Muscle of arm (tissue), 14 donors: ENCODE measurements at places on chromosomes 2 and 18. TPM values are rescaled to one million over a fixed set of nuclear protein-coding genes. Genes with fewer than 3 reads are reported as not detected.
A peak's percentile ranks its signal among the peaks of the same experiment; 100 is the strongest.

- no peak for DNase-seq
These were observed 189.0 kb upstream of the HDAC4 start for GRCh38 chr2:239589833-239590232.

- no peak for DNase-seq
These were observed 37.4 kb downstream of the TTC32 start for GRCh38 chr2:19864381-19864780.

DNA sequence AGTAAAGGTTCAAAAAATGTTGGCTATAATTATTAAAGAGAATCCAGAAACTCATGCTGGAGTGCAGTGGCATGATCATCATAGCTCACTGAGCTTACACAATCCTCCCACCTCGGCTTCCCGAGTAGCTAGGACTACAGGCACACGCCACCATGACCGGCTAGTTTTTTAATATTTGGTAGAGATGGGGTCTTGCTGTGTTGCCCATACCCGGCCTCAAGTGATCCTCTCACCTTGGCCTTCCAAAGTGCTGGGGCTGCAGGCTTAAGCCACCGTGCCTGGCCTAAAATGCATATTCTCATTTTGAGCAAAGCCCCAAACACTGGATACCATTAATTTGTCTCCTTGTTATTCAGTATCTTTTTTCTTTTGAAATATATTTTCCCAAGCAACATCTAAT is 32.4 kb downstream of the MEMO1 start:
- no peak for DNase-seq

DNA sequence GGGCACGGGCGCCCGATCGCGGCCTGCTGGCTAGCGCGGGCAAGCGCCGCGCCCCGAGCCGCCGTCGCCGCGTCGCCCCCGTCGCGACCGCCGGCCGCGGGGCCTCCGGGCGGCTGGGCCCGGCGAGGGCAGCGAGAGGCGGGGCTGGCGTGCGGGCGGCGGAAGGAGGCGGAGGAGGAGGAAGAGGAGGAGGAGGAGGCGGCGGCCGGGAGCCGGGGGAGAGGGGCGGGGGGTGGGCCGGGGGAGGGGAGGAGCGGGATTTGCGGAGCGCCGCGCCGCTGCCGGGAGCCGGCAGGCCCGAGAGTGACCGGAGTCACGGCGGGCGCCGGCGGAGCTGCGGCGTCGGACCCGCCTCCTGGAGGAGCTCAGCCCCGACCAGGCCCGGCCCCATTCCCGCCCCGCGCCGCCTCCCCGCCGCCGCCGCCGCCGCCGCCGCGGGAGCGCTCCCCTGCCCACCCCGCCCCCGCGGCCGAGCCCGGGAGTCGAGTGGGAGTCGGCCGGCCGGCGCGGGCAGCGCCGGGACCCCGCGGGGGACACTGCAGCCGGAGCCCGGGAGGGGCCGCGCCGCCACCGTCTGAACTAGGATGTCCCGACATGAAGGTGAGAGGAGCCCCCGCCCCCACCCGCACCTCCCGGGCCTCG is at the start of gene KCMF1:
TSS of gene KCMF1 (plus strand) at position 294 of the 642 bp plus-strand sequence. CDS start at position 585, 291 bp downstream.
- DNase-seq = peak; percentile 63

- DNase-seq = no peak
These were observed 2.5 kb upstream of the EGR4 start for GRCh38 chr2:73295751-73296400.

DNA sequence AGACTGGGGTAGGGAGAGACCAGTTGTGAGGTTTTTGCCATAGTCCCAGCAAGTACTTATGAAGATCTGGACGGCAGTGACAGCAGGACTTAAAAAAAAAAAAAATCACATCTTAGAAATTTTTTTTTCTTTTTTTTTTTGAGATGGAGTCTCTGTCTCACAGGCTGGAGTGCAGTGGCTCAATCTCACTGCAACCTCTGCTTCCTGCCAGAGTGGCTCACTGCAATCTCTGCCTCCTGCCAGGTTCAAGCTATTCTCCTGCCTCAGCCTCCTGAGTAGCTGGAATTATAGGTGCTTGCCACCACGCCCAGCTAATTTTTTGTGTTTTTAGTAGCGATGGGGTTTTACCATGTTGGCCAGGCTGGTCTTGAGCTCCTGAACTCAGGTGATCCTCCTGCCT is 22.4 kb upstream of the STAT4 start:
- no peak for DNase-seq

Gene CHN1
- not detected for polyA plus RNA-seq

Gene SP140L
- 8.2 TPM for polyA plus RNA-seq

Gene ALPG
- not detected for polyA plus RNA-seq

Gene AQP12B
- polyA plus RNA-seq = not detected

Gene GPR155
- 6.8 TPM for polyA plus RNA-seq

Gene CNRIP1
- polyA plus RNA-seq = 33.4 TPM
